AG08395 (cell line): ENCODE measurements at places on chromosomes 13 and 19.

- DNase-seq = no peak
These were observed 10.5 kb upstream of the CEACAM6 start for GRCh38 chr19:41744850-41745249.

DNA sequence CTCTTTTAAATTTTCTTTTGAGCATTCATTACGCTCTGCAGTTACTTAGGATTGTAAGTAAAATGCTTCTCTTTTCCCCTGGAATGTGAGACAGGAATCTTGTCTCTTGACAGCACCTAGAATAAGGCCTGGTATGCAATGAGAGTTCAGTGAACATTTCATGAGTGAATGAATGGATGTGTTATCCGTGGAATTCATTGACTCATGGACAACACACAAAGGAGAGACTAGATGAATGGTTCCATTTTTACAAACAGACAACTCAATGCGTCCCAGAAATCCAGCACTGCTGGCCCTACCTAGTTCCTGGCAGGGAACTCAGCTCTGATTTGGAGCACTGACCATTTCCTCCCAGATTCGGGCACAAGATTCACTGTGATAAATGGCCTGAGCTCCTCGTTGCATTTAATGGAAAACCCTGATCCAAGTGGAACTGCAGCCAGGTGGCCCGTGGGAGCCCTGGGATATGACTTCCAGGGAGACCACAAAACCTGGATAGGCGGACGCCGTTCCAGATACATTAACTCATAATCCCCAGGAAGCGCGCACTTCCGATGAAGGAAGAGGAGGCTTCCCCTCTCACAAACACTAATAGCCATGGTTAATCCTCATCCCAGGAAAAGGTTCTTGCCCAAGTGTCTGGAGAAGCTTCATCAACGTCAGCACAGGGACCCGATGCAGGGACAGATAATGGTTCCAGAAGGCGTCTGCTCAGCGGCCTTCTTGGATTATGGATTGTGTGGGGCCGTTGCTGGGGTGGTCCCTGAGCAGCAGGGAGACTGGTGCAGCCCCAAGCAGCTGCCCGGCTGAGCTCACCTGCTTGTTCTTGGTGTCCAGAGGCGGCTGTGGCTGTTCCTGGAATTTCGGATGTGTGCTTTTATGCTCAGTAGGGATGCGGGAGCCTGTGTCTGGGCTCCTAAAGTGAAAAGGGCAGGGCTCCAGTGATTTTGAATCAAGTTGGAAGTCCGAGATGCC, 211.1 kb upstream of the TSHZ3 start:
- DNase-seq = no peak

- peak; percentile 75 for DNase-seq
These were observed 100.6 kb upstream of the PABPC3 start for GRCh38 chr13:24995225-24995804.

DNA sequence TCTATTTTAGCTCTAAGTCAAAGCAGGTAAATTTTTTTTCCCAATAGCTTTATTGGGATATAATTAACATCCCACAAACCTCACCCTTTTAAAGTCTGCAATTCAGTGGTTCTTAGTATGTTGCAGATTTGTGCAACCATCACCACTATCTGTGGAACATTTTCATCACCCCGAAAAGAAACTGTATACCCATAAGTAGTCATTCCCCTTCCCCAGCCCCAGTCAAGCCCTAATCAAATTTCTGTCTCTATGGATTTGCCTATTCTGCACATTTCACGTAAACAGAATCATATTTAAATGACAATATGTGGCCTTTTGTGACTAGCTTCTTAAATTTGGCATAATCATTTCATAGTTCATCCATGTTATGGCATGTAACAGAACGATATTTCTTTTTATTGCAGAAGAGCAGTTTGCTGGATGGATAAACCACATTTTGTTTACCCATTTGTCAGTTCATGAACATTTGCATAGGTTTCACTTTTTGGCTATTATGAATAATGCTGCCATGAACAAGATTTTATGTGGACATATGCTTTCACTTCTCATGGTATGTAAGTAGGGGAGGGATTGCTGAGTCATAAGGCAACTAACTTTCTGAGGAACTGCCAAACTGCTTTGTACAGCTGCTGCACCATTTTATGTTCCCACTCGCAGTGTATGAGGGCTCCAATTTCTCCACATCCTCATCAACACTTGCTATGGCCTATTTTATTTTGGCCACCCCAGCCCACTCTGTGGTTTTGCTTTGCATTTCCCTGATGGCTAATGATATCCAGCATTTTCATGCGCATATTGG, 10.9 kb downstream of the SLC46A3 start:
- DNase-seq = peak; percentile 62

DNA sequence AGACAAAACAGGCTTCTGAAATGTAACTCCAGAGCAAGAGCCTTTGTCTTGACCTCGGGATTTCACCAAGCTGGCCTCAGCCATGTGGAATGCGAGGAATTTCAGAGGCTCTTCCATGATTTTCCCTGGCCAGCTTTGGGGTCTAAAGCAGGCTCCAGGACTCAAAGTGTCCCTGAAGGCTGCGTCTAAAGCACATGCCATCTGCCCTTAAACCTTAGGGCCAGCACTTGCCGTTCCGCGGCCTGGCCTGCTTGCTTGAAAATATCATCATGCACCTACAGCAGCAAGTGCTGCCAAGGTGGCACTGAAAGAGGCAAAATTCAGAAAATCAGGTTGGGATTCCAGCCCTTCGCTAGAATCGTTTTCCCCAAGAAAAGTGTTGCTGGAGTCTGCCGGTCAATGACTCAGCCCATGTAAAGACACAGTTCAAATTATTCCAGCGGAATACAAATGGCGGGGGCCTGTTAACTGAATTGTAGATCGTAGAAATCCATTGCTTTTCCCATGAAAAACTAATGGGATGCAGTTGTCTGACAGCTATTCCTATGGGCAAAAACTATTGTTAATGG, 105.7 kb upstream of the RAP2A start:
- DNase-seq = peak; percentile 70

GRCh38 chr19:45528744-45529419, 21.6 kb downstream of the VASP start:
- DNase-seq = peak; percentile 24

DNA sequence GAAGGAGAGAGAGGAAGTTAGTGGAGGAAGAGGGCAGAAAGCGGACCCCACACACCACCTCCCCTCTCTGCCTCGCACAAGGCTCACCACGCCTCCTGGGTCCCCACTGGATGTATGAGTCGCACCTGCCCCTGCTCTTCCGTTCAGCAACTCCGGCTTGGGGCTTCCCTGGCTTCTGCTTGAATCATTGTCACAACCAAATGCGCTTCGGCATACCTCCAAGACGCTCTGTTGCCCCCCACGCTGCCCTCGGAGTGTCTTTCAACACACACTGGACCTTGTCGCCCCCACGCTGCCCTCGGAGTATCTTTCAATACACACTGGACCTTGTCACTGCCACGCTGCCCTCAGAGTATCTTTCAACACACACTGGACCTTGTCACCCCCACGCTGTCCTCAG, 247.2 kb downstream of the TEX29 start:
- no peak for DNase-seq

DNA sequence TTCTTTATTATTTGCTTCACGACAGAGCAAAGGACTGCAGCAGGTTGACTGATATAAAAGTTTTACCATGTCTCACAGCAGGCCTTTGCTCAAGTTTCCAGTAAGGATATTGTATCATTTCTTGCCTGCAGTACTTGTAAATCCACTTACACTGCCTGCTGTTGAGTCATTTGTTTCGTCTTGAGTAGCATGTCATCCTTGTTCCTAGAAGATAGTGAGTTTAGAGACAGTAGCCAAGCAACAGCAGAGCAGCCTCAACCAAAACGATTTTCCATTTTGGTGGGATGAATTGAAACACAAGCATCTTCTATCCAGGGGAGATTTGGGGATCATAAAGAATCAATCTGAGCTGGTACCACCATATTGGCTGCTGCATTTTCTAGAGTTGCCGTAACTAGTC, 24.0 kb upstream of the ALOX5AP start:
- DNase-seq = peak; percentile 24

DNA sequence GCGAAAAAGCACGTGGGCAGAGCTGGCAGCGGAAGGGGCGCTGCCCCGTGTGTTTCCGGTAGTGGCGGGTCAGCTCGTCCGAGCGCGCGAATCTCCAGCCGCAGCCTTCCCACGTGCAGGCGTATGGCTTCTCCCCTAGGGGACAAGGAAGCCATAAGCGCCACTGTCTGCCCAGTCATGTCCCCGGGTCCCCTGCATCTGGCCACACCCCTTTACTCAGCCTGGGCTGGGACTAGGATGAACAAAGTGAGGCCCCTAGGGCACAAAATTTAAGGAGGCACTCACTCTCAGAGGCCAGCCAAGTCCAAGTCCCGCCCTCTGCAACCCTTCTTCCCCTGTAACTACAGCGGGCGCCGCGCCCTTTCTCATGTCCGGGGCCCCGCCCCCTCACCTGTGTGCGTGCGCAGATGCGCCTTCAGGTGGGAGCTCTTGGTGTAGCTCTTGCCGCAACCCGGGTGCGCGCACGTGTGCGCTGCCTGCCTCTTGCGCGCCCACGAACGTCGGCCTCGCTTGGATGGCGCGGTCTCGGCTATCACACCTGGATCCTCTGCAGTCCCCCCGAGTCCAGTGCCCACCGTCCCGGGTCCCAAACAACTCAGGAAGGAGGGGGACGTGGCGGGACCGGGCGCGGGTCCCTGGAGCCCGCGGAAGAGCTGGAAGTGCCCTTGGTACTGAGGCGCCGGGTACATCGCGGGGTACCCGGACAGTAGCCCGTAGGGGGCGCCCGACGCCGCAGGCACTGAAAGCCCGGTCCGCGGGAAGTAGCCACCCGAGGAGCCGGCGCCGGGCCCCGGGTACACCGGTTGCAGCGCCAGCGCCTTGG, 1.9 kb downstream of the KLF1 start:
- peak; percentile 52 for DNase-seq

GRCh38 chr13:48776401-48776800, 122.7 kb downstream of the CYSLTR2 start:
- DNase-seq = peak; percentile 15

- DNase-seq = no peak
These were observed 25.7 kb upstream of the C13orf46 start for GRCh38 chr13:113999618-113999910.

- DNase-seq = peak; percentile 43
These were observed 812.7 kb upstream of the MIR17HG start for GRCh38 chr13:90534617-90535370.

GRCh38 chr19:2014731-2015607, 545 bp downstream of the BTBD2 start:
- DNase-seq = no peak

GRCh38 chr13:110714797-110715394, 1.4 kb downstream of the ING1 start:
- DNase-seq = no peak

DNA sequence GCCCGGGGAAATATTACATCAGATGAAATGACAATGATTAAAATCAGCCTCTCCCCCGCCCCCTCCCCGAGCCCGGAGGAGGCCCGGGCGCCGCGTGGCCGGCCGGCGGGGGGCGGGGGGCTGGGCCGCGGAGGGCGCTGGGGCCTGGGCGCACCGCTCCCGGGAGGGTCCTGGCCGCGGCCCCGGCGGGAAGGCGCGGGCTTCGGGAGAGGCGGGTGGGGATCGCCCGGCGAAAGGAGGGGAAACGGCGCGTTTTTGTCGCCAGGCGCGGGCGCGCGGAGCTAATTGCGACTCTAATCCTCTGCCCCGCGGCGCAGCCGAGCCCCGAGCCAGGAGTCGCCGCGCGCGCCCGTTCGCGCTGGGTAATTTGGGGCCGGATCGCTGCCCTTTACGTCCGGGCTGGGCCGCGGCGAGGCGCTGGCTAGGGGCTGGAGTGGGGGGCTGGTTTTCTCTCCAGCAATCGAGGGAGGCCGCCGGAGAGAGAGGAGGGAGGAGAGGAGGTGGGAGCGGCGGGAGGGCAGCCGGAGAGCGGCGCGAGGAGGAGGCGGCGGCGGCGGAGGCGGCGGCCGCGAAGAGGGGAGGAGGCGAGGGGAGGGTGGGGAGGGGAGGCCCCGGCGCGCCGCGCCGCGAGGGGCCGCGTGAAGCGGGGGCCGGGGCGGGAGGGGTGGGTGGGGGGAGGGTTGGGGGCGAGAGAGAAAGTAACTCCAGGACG, at the start of gene KCTD15:
Gene KCTD15, plus strand, starts transcription at position 707 of the 712 bp plus-strand sequence. CDS start 3,585 bp downstream, outside the sequence.
- DNase-seq = no peak

DNA sequence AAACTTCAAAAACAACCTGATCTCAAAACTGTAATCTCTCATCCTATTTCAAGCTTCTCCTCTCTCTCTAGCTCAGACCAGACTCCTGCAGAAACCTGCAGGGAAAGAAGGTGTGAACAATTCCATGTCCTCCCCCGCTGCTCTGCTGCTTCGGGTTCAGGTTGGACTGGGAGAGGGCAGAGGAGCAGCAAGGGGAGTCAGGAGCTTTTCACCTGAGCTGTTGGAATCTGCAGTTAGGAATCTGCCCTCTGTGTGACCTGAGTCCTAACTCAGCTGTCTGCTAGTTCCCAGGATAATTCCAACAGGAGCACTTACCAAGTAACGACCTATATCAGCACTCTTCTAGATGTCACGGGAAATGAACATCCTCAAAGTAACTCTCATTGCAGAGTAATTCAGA, 118.3 kb downstream of the DNAJC15 start:
- DNase-seq = no peak

- peak; percentile 54 for DNase-seq
These were observed 71.2 kb downstream of the WASF3 start for GRCh38 chr13:26628706-26629105.

- no peak for DNase-seq
These were observed 12.8 kb upstream of the CERS4 start for GRCh38 chr19:8196271-8196927.

DNA sequence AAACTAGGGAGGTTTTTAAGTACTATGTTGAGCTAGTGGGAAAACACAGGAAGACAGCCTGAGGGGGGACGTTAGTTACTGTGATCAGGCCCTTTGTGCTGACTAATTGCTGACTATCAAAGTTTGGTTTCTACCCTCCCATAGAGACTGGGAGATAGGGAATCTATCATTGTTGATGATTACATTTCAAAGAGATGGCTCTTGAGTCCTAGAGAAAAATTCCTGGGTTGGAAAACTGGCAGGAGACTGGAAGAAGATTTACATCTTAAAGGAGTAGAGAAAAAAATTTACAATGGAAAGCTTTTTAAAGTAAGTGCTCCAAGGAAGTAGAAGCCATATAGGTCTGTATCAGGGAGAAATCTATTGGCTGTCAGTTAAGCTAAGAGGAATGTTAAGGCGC, 522.0 kb upstream of the KLHL1 start:
- DNase-seq = no peak

DNA sequence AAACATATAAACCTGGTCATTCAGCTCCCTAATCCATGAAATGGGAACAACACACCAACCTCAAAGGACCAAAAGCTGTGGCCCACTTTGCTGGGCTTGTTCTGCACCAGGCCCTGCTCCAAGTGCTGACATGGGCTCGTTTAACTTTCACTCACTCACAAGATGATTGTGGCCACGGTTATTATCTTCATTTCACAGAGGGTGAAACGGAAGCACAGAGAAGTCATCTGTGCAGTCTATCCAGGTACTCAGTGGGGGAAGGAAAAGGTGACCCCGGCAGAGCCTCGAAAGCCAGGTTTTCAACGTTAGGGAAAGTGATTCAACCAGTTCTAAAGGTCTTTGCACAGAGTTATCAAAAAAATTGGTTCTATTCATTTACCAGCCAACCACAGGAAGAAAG, 68.0 kb downstream of the CRYL1 start:
- no peak for DNase-seq
